Activated naive CD8-positive, alpha-beta T cell treated with anti-CD3 and anti-CD28 coated beads, Interleukin-2, amount 10 ng/mL, durations not matched to agents 7 days and 5 days (primary cell): ENCODE measurements at places on chromosomes 1 and 21.
A peak's percentile ranks its signal among the peaks of the same experiment; 100 is the strongest.

GRCh38 chr1:109889094-109889493 lies 21.6 kb upstream of the CSF1 start:
- H3K27ac ChIP-seq: no peak overlapping the region
- H3K4me1 ChIP-seq: peaks cover 10% of the 10 kb centered on the region
- H3K27me3 ChIP-seq: no peaks in the 10 kb centered on the region
- H3K4me3 ChIP-seq: no peak overlapping the region

- no peak overlapping the region for H3K27ac ChIP-seq
- peaks cover 18% of the 10 kb centered on the region for H3K4me1 ChIP-seq
- no peak for DNase-seq
- H3K27me3 ChIP-seq: no peaks in the 10 kb centered on the region
These were observed 27.3 kb downstream of the WDR64 start for GRCh38 chr1:241679404-241679803.

DNA sequence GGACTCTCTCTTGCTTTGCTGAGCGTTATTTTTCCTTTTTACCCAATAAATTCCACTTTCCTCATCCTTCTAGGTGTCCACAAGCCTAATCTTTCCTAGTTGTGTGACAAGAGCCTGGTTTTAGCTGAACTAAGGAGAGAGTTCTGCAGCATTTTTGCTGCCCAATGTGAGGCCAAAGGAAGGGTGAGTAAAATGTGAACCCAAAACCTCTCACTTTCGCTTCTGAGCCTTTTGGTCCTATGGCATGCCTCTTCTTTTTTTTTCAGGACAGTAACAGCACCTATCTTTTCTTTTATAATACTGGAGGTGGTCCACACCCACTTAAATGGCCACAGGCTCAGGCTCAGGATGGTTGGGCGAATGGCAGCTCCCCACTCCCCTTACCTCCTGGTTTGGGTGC lies 111.1 kb downstream of the COP1 start:
- peaks cover 56% of the 10 kb centered on the region for H3K36me3 ChIP-seq
- H3K27me3 ChIP-seq: no peaks in the 10 kb centered on the region
- no peak for DNase-seq
- H3K4me3 ChIP-seq: no peak overlapping the region
- H3K27ac ChIP-seq: no peak overlapping the region

GRCh38 chr1:75625795-75626194 lies 14.9 kb upstream of the SLC44A5 start:
- H3K4me3 ChIP-seq: no peak overlapping the region
- H3K36me3 ChIP-seq: no peaks in the 10 kb centered on the region

- H3K4me1 ChIP-seq: peaks cover 3% of the 10 kb centered on the region
- H3K27me3 ChIP-seq: peaks cover 29% of the 10 kb centered on the region
- no peak for DNase-seq
- no peak overlapping the region for H3K4me3 ChIP-seq
These were observed 13.8 kb downstream of the VASH2 start for GRCh38 chr1:212964102-212964501.

- H3K36me3 ChIP-seq: no peaks in the 10 kb centered on the region
- no peaks in the 10 kb centered on the region for H3K27me3 ChIP-seq
- no peaks in the 10 kb centered on the region for H3K4me1 ChIP-seq
- H3K27ac ChIP-seq: no peak overlapping the region
- no peak for DNase-seq
These were observed 63.2 kb downstream of the DIRAS3 start for GRCh38 chr1:67987046-67987799.

DNA sequence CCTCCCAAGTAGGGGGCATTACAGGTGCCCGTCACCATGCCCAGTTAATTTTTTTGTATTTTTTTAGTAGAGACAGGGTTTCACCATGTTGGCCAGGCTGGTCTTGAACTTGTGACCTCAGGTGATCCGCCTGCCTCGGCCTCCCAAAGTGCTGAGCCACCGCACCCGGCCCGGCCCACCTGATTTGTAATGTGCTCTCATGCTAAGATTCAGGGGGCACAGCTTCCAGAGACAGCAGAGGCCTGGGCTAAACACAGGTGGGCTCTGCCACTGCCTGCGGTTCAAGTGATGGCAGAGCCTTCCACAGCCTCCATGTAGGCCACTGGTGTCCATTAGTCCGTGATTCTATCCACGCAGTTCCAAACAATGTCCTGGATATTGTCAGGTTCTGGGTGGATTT lies 98.4 kb downstream of the PDE9A start:
- H3K4me1 ChIP-seq: peaks cover 10% of the 10 kb centered on the region
- no peaks in the 10 kb centered on the region for H3K27me3 ChIP-seq
- no peak overlapping the region for H3K4me3 ChIP-seq
- H3K27ac ChIP-seq: no peak overlapping the region
- no peak for DNase-seq

DNA sequence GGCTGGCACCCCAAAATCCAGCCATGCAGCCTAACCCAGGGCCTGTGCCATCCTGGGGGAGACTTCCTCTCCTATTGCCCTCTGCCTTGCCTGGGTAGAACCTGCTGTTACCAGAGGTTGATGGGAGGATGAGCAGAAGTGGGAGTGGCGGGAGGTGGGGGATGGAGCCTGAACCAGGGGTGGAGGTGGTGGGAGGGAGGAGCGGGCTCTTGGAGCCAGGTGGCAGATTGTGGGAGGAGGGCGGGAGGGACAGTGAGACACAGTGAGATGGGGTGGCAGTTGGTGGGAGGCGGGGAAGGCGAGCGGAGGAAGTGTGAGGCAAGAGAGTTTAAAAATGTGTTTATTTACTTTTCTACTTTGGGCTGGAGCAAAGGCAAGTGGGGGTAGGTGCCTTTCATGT lies 87.3 kb downstream of the KCNJ6 start:
- no peak for DNase-seq
- no peak overlapping the region for H3K4me3 ChIP-seq
- no peak overlapping the region for H3K27ac ChIP-seq
- H3K27me3 ChIP-seq: no peaks in the 10 kb centered on the region
- no peaks in the 10 kb centered on the region for H3K4me1 ChIP-seq

GRCh38 chr1:182293119-182293589 lies 98.4 kb downstream of the GLUL start:
- H3K4me1 ChIP-seq: peaks cover 9% of the 10 kb centered on the region
- peaks cover 2% of the 10 kb centered on the region for H3K27me3 ChIP-seq
- H3K27ac ChIP-seq: no peak overlapping the region
- H3K36me3 ChIP-seq: no peaks in the 10 kb centered on the region
- DNase-seq: no peak
- H3K4me3 ChIP-seq: no peak overlapping the region

DNA sequence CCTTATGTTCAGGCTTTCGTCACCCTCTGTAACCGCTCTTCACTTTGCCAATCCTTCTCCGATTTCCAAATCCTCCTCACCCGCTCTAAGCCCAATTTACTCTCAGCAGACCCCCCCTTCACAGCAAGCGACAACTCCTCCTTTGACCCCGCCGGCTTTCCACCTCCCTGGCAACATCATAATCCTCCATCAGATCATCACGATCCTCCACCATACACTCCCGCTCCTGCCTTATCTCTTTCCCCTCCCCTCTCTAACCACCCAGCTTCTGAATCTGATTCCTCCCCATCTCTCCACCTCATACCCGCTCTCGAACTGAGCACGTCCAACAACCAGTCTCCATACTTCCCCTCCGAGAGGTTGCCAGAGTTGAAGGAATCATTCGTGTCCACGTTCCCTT lies 7.5 kb upstream of the EVA1B start:
- no peak overlapping the region for H3K4me3 ChIP-seq
- H3K36me3 ChIP-seq: no peaks in the 10 kb centered on the region
- H3K27ac ChIP-seq: no peak overlapping the region
- H3K4me1 ChIP-seq: peaks cover 26% of the 10 kb centered on the region
- H3K27me3 ChIP-seq: peaks cover 18% of the 10 kb centered on the region

DNA sequence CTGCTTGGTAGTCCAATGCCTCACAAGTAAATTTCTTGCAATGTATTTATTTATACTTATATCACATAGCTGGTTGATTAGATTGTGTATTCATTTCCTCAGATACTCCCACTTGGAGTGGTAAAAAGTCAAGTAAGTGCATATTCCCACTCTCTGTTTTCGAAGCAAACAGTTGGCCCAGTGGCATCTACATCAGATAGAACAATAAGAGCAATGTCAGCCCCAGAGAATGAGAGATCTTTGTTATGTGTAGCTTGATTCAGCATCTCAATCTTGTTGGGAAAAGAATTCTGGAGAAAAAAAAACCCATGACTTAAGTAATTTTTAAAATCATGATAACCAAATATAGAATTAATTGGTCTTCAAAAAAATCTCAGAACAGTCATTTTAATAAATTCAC lies 25.5 kb downstream of the RGL1 start:
- no peaks in the 10 kb centered on the region for H3K36me3 ChIP-seq
- no peak overlapping the region for H3K27ac ChIP-seq
- no peak overlapping the region for H3K4me3 ChIP-seq
- no peaks in the 10 kb centered on the region for H3K27me3 ChIP-seq

DNA sequence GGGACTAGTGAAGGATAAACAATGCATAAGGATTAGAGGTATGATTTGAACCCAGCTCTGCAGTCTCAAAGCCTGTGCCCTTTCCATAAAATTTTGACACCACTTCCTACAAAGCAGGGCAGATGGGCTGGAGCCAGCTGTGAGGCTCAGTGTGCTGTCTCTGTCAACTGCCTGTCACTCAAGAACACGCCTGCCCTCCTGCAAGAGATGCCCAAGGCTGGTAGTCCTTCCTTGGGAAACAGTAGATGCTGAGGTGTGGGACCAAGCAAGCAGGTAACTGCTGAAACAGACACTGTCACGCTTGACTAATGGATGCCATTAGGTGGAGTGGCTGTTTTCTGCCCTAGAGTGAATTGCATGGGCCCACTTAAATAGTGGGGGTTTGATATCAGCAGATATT lies 402.0 kb downstream of the PTPRU start:
- DNase-seq: no peak
- no peaks in the 10 kb centered on the region for H3K36me3 ChIP-seq
- no peak overlapping the region for H3K27ac ChIP-seq
- no peak overlapping the region for H3K4me3 ChIP-seq
- H3K4me1 ChIP-seq: no peaks in the 10 kb centered on the region
- H3K27me3 ChIP-seq: peaks cover 3% of the 10 kb centered on the region

- H3K27me3 ChIP-seq: peaks cover 21% of the 10 kb centered on the region
- no peak for DNase-seq
- H3K27ac ChIP-seq: no peak overlapping the region
- no peaks in the 10 kb centered on the region for H3K36me3 ChIP-seq
- H3K4me3 ChIP-seq: peak overlapping the region; percentile 28
- H3K4me1 ChIP-seq: peaks cover 18% of the 10 kb centered on the region
These were observed 158.1 kb downstream of the RUNX1 start for GRCh38 chr21:34890724-34891612.

GRCh38 chr1:75338616-75339483 lies 204.7 kb downstream of the LHX8 start:
- no peaks in the 10 kb centered on the region for H3K36me3 ChIP-seq
- DNase-seq: no peak
- H3K27me3 ChIP-seq: no peaks in the 10 kb centered on the region
- H3K27ac ChIP-seq: no peak overlapping the region
- H3K4me3 ChIP-seq: no peak overlapping the region

DNA sequence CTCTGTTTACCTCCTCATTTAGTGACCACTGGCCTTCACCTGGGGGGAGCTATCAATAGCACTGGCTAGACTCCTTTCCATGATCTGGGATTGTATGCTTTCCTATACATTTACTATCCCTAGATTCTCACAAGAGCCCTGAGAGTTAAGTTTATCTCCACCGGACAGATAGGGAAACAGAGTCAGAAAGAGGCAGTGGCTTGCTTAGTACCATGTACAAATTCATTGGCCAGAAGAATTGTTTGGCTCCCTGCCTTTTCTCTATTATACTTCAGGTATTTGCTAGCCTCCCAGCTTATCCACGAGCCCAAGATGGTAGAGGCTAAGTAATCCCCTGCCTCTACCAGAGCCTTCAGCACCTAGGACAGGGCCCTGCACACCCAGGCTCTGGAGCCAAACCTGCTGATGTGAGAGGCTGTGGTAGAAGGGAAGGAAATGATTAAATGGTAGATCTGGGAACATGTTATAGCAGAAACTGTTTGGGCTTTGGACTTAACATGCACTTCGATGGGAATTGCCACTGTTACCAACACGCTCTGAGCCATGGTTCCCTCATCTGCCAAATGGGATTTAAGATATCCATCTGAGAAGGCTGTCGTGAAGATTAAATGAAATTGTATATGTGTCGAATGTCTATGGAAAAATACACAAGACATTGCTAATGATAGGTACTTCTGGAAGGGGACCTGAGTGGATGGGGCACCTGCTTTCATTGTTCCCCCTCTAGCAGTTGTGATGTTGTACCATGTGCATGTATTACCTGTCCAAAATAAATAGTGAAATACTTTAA lies 3.1 kb upstream of the BLACAT1 start:
- H3K27me3 ChIP-seq: peaks cover 64% of the 10 kb centered on the region
- peaks cover 9% of the 10 kb centered on the region for H3K4me1 ChIP-seq
- no peak overlapping the region for H3K4me3 ChIP-seq
- H3K27ac ChIP-seq: no peak overlapping the region
- no peaks in the 10 kb centered on the region for H3K36me3 ChIP-seq

- no peaks in the 10 kb centered on the region for H3K36me3 ChIP-seq
- H3K4me1 ChIP-seq: peaks cover 3% of the 10 kb centered on the region
- peaks cover 5% of the 10 kb centered on the region for H3K27me3 ChIP-seq
These were observed 8.6 kb upstream of the EDN2 start for GRCh38 chr1:41493117-41493536.

GRCh38 chr21:35204125-35204524 lies 155.0 kb upstream of the RUNX1 start:
- H3K27me3 ChIP-seq: peaks cover 2% of the 10 kb centered on the region
- H3K36me3 ChIP-seq: no peaks in the 10 kb centered on the region
- H3K4me3 ChIP-seq: no peak overlapping the region
- peaks cover 12% of the 10 kb centered on the region for H3K4me1 ChIP-seq
- H3K27ac ChIP-seq: no peak overlapping the region

GRCh38 chr1:67941155-67941554 lies 107.9 kb upstream of the GNG12 start:
- no peaks in the 10 kb centered on the region for H3K27me3 ChIP-seq
- DNase-seq: no peak
- H3K4me1 ChIP-seq: no peaks in the 10 kb centered on the region
- no peak overlapping the region for H3K27ac ChIP-seq
- H3K4me3 ChIP-seq: no peak overlapping the region

- no peaks in the 10 kb centered on the region for H3K36me3 ChIP-seq
- no peak overlapping the region for H3K27ac ChIP-seq
These were observed 10.2 kb upstream of the PLXNA2 start for GRCh38 chr1:208254376-208254775.

GRCh38 chr1:180112984-180113647 lies 41.6 kb upstream of the QSOX1 start:
- H3K27ac ChIP-seq: no peak overlapping the region
- H3K27me3 ChIP-seq: peaks cover 2% of the 10 kb centered on the region
- H3K36me3 ChIP-seq: peaks cover 28% of the 10 kb centered on the region
- H3K4me1 ChIP-seq: peaks cover 5% of the 10 kb centered on the region
